ENCODE measurements at places on chromosomes 1 and 21.

- DNase-seq = no peak
Observed at GRCh38 chr21:17003763-17004373, 509.0 kb upstream of the CXADR start.

DNA sequence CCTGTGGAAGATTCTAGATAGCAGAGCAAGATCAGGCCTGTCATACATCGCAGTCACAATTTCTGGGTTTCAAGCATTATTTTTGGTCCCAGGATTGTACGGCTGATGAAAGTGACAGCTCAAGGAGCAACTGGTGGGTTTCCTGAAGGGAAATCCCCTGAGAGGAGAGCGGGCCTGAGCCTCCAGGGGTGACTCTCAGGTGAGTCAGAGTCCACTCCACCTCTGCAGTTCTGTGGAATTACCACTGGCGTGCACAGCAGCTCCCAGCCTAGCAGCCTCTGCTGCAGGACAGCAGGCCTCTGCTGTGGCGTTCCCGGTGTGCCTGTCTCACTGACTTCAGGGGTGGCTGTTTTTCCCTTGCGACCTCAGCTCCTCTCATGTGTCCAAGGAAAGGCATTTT lies 24.4 kb downstream of the SLC66A1 start:
- DNase-seq = no peak

DNA sequence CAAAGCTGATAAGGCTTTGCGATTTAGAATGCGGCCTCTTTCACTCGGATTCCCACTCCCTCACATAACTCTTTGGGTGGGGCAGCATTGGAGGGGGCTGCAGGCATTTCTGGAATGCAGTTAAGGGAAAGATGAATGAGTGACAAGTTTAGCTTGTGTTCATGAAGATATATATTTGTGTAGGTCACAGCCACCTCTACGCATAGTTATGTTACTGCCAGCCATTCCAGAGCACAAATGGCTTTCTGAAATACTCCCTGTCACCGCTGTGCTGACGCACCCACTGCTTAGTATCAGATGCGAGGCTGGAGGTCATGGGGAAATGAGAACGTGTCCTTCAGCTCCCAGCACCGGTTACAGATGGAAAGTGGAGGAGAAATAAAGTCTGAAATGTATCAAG lies 54.1 kb upstream of the ATP1A1 start:
- DNase-seq = no peak

- DNase-seq = no peak
Observed at GRCh38 chr21:23471877-23472276, 2135.4 kb downstream of the MRPL39 start.

Data from erythroblast (primary cell).